ENCODE measurements at places on chromosomes 3 and 15. TPM values are rescaled to one million over a fixed set of nuclear protein-coding genes. Genes with fewer than 3 reads are reported as not detected.

- H3K4me3 ChIP-seq = no peak overlapping the region
- DNase-seq = no peak
- no peaks in the 10 kb centered on the region for H3K27me3 ChIP-seq
- peak overlapping the region; percentile 66 for H3K27ac ChIP-seq
These were observed 55.0 kb downstream of the FLNB start for GRCh38 chr3:58063022-58063815.

DNA sequence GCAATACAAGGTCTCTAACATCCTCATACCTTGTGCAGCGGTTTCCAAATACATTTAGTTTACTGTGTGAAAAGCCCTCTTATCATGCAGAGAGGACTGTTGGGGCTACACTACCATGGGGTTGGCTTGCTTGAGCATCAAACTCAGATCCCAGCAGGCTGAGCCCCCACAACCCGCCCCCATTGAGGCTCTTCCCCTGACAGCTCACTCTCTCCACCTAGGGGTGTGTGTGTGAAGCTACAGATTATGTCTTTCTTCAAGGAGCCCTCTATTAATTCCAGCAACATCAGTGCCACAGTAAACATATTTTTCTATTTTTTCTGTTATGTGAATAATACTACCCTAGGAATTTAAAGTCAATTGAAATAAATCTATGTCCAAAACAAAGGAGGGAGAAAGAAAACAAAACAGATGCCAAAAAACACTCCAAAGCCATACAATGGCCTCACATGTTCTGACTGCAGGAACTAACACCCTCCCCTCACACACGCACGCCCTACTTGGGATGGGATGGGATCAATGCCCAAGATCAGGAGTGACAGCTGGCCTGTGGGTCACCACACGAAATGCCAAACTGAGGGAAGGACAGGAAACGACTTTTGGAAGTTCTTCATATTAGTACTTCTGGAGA is 14.7 kb downstream of the TM4SF4 start:
- H3K4me3 ChIP-seq = no peak overlapping the region
- DNase-seq = no peak
- no peaks in the 10 kb centered on the region for H3K27me3 ChIP-seq

GRCh38 chr3:167491621-167492020 is 17.8 kb upstream of the SERPINI2 start:
- no peak overlapping the region for H3K4me3 ChIP-seq
- H3K36me3 ChIP-seq = no peaks in the 10 kb centered on the region
- H3K4me1 ChIP-seq = no peaks in the 10 kb centered on the region

- no peak overlapping the region for H3K4me3 ChIP-seq
- no peak for DNase-seq
- H3K4me1 ChIP-seq = no peaks in the 10 kb centered on the region
- H3K27ac ChIP-seq = no peak overlapping the region
These were observed 17.1 kb upstream of the ABI3BP start for GRCh38 chr3:101010296-101010695.

- no peaks in the 10 kb centered on the region for H3K27me3 ChIP-seq
- H3K36me3 ChIP-seq = no peaks in the 10 kb centered on the region
- H3K4me1 ChIP-seq = no peaks in the 10 kb centered on the region
These were observed 490.2 kb downstream of the IGSF11 start for GRCh38 chr3:118544458-118544857.

DNA sequence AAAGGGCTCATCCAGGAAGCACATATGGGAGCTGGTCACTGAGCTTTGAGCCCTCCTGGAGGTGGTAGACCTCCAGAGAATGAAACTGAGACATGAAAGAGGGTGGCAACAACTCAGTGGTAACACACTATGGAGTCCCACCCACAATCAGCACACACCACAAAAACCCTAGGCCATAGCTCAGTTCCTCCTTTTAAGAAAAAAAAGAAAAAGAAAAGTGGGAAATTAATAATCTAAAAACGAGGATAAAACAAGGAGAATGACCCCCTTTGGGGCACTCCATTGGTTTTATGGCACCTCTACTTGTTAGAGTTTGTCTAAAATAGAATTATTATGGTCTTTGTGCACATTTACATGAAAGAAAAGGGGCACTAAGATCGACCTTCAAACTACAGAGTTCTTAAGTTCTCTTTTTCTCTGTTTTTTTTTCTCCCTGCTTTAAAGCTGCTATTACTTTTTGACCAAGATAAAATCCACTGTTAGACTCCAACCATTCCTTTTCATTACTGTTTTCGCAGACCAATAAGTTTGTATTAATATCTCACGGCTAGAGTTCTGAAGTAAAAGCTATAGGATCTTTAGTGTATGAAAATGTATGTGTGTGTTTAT is 40.2 kb upstream of the ZBTB20 start:
- no peak overlapping the region for H3K27ac ChIP-seq
- no peaks in the 10 kb centered on the region for H3K4me1 ChIP-seq
- no peaks in the 10 kb centered on the region for H3K27me3 ChIP-seq
- no peak overlapping the region for H3K4me3 ChIP-seq
- no peak for DNase-seq
- no peaks in the 10 kb centered on the region for H3K36me3 ChIP-seq

- H3K4me1 ChIP-seq = no peaks in the 10 kb centered on the region
- H3K4me3 ChIP-seq = no peak overlapping the region
- DNase-seq = no peak
- H3K27me3 ChIP-seq = no peaks in the 10 kb centered on the region
These were observed 35.4 kb downstream of the PRR20G start for GRCh38 chr3:127252446-127252845.

DNA sequence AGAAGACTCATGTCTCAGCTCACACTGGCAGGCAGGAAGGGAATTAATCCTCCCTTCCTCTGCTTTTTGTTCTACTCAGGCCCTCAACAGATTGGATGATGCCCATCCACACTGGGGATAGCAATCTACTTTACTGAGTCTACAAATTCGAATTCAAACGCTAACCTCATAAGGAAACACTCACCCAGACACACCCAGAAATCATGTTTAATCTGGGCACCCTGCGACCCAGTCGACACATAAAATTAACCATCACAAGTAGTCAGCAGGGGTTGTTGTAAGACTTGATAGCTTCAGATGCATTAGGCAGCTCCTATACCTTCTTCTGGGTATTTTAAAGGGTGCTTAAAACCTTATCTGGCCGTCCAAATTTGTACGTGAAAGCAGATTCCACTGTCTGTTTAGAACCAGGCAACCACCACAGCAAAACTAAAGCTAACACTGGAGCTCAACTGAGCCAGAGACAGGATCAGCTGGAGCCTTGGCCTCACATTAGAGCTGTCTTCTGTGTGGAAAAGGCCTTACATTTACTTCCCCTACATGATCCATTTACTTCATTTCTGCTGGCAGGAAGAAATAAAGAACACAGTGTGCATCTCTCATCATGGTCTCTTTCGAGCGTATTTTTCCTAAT is 407.3 kb upstream of the PPP2R3A start:
- no peaks in the 10 kb centered on the region for H3K4me1 ChIP-seq
- no peaks in the 10 kb centered on the region for H3K36me3 ChIP-seq
- DNase-seq = no peak
- no peaks in the 10 kb centered on the region for H3K27me3 ChIP-seq
- H3K4me3 ChIP-seq = no peak overlapping the region

UBE2E2 gene
- 27.8 TPM for total RNA-seq

PTPN23 gene
- total RNA-seq = 10.6 TPM

CPN2 gene
- total RNA-seq = 87.9 TPM

BOC gene
- 1.5 TPM for total RNA-seq

Data from liver (tissue), 10 donors.